DMS153 (cell line): ENCODE measurements at places on chromosomes 1 and 21.
A peak's percentile ranks its signal among the peaks of the same experiment; 100 is the strongest.

GRCh38 chr1:205972491-205973168, 29.4 kb upstream of the SLC26A9 start:
- DNase-seq = no peak

DNA sequence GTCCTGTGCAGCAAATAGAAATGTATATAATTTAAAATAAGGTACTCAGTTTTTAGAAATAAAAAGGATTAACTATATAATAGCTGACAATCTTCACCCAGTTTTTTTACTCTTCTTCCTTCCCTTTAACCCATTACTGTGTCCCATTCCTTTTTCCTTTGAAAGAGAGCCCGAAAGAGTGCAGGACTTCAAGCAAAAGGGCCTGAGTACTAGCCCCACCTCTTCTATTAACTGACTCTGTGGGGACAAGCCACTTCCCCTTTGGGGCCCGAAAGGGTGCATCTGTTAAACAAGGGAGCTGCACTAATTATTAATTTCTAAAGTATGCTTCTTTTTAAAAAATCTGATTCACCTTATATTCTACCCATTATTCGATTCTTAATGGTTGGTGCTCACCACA, 3.3 kb downstream of the USP24 start:
- no peak for DNase-seq

- no peak for DNase-seq
These were observed 10.7 kb downstream of the NEK7 start for GRCh38 chr1:198167436-198167934.

DNA sequence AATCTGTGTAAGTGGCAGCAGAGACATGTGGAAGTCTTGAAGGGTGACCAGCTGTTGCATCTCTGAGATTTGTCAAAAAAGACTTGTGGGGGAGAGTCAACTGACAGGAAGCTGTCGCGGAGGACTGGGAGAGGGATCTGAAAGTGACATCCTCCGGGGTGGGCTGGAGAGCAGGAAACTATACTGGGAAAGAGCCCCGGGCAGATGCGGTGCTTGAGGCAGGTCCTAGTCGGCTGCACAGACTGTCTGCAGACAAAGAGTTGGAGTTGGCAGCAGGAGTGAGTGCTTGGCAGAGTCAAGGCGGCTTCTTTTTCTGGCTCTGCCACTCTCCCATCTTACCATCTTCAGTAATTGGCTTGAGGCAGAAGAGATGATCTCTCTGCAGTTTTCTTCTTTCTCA, 294.0 kb upstream of the C1orf87 start:
- DNase-seq = no peak

- no peak for DNase-seq
These were observed 102.3 kb upstream of the CD34 start for GRCh38 chr1:208013210-208013609.

DNA sequence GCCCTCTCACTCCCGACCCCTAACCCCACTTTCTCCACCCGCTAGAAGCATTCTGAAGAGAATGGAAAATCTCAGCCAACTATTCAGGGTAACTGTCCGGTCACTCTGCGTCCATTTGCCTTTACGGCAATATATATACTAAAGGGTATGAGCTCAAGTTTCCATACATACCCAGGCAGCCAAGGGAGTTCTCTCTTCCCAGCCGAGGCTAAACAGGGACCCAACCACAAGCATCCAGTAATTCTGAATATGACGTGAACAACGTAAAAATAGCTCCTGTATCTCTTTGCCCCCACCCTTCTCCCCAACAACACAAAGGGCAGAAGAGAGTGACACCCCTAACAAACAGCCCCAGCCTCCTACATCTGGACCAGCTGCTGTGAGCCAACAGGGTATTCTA, 67.7 kb downstream of the SSBP3 start:
- DNase-seq = no peak

GRCh38 chr1:81409262-81409661, 391.5 kb upstream of the ADGRL2 start:
- no peak for DNase-seq

DNA sequence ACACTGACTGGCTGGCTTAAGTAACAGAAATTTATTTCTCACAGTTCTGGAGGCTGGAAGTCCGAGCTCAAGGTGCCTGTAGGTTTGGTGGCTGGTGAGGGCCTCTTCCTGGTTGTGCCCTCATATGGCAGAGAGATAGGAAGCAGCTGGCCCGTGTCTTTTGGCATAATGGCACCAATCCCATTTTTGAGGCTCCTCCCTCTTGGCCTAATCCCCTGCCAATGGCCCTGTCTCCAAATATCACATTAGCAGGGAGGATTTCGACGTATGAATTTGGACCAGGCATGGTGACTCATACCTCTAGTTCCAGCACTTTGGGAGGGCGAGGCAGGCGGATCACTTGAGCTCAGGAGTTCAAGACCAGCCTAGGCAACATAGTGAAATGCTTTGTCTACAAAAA, 37.4 kb downstream of the AGPAT3 start:
- DNase-seq = no peak

- DNase-seq = no peak
These were observed 4.8 kb upstream of the MDM4 start for GRCh38 chr1:204511366-204511765.

DNA sequence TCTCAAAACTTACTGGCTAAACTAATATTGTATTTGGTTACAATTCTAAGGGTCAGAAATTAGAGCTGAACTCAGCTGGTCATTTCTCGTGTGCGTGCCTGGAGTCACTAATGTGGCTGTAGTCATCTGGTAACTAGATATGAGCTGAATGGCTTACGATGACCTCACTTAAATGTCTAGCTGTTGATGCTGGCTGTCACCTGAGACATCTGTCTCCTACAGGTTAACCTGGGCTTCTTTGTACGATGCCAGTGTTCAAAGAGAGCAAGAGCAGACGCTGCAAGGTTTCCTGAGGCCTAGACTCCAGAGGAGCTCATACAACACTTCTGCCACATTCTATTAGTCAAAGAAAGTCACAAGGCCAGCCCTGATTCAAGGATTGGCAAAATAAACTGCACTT, 17.1 kb upstream of the ALG6 start:
- no peak for DNase-seq

DNA sequence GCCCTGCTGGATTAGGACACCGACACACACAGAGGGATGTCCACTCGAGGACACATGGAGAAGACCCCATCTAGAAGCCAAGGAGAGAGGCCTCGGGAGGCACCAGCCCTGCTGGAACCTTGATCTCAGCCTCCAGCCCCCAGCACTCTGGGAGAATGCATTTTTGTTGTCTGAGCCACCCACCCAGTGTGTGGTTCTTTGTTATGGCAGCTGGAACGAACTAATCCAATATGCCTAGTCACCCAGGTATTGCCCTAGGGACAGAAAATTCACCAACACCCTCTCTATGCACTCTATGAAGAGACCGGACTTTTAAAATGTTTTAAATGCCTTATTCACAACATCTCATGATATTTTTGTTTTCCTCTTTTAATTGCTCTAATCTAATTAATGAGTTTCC, 117.4 kb downstream of the CRYAA start:
- no peak for DNase-seq

DNA sequence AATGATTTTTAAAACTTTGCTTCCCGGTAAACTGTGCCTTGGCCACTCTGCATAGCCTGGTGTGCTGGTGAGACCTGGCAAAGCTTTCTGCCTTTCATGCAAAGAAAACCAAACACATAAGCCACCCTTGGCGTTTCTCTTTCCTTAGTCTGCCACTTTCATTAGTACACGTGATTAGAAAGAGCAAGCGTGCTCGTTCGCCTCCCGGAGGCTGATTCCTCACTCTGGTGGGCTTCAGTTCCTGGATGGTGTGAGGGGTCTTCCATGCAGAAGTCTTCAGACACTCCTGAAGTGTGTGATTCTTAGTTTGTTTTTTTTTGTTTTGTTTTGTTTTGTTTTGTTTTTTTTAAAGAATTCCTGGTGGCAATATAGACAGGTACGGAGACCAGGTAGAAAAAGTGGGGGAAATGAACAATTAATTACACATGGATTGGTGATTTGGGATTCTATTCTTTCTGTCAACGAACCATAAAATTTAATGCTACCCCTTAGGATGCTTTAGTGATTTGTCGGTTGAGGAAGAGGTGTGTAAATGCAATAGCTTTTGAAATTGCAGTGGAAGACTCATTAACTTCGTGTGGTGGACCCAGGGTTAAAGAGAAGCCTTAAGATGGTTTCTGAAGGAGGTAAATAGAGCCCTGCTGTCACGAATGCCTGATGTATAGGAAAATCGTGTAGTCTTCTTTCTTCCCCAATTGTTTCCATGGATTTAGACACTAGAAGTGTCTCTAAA, 2.1 kb downstream of the GALNT2 start:
- DNase-seq = peak; percentile 27

DNA sequence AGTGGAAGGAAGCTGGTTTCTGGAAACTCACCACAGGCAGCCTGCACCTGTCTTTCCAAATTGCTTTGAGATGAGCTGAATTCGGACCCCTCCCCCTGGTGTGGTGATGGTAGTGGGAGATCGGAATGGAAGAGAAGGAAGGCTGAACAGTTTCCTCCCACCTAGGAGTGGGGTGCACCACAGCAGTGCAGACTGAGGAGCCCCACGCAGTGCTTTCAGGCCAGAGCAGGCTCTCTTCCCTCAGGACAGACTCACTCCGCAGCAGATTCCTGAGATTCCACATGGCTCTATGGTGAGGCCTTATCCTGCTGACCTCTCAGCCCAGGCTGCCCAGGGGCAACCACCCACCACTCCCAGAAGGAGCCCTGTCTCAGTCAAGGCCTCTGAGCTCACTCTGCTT, 80.9 kb downstream of the ATP1A1 start:
- DNase-seq = no peak

DNA sequence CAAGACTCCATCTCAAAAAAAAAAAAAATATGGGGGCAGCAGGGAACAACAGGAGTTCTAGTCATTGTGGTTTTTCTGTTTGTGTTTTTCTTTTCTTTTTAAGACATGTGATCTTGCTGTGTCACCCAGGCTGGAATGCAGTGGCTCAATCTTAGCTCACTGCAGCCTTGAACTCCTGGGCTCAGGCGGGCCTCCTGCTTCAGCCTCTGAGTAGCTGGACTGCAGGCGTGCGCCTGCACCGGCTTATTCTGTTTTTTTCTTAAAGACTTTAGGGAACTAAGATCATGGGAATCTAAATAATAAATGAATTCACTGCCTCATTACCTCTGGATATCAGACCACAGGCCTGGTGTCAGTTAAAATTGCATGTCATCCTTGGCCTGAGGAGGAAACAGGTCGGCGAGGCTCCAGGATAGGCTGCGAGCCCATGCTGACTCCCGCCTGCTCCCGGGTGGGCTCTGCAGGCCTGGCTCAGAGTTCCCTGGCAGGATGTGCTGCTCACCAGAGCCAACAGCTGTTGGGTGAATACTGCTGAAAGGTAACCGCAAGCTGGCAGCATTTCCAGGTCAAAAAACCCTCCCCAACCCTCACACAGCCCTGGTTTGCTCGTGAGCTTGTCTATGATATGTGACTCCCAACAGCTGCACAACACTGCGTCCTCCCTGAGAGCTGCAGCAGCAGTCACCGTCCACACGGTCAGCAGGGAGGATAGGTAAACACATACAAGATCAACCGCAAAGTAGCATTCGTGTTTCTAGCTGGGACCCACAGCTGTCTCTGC, 58.1 kb downstream of the SCCPDH start:
- DNase-seq = no peak

- DNase-seq = no peak
These were observed 3.3 kb upstream of the TMEM240 start for GRCh38 chr1:1543706-1544099.

DNA sequence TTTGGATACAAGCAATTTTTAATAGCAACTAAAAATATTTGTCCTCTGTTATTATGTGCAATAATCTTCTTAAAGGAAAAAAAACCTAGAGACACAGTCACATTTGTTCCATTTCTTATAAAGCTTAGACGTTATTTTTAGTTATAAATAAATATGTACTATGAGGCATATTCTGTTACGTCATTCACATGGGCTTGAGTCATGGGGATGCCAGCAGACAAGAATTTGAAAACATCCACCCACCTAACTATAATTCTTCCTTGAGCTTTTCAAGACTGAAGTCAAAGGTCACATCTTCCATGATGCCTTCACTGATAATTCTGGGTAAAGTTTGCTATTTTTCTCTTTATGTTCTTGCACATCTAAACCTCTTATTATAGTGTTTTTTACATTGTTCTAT, 268.8 kb downstream of the KCTD3 start:
- no peak for DNase-seq

DNA sequence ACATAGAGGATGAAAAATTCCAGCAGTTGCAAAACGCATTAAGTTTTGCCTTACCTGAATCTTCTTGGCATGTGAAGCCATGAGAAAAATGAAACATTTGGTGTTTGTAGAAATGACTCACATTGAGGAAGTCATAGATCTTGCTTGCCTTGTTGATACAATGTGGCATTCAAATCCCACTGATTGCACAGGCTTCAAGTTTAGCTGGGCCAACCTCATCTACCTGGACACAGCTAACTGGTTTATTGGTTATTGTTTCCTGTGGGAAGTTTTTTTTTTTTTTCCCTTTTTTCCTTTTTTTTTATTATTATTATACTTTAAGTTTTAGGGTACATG, 168.9 kb upstream of the C21orf91 start:
- DNase-seq = no peak

GRCh38 chr1:186782791-186783190, 46.0 kb upstream of the PLA2G4A start:
- DNase-seq = no peak

- no peak for DNase-seq
These were observed 37.7 kb downstream of the LHX9 start for GRCh38 chr1:197954718-197955418.

DNA sequence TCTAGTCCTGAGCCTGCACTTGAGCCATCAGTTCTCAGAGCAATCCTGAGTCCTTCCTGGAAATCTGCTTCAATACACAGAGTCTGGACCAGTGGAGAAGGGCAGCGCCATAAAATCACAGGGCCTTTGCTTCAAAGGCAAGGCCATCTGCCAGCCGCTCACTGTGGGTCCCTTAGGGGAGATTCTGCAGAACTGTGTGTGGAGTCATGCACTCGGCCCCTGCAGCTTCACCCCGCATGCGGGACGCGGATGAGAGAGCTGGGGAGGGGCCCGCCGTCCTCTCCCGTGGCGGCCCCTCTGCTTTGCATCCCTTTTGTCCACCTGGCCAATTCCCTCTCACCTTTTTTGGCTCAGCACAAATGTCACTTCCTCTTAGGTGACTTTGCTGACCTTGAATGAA, 311.2 kb upstream of the VAMP3 start:
- DNase-seq = no peak

GRCh38 chr1:116379674-116380498, 6.8 kb downstream of the ATP1A1 start:
- DNase-seq = no peak

DNA sequence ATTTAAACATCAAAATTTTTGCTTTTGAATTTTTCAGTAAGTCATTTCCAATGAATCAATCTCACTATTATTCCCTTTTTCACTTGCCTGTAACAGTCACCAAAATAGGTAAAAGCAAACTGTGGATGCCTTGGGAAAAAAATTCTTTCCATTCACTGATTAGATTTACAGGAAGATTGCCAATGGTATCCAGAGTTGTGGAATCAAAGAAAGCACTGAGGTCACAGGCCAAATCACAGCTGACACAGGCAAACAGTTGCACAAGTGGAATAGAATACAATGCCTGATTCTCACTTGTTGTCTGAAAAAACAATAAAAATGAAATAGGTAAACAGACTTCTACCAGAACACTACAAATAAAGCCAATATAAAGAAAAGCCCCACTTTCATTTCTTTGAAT, 48.4 kb downstream of the LTN1 start:
- no peak for DNase-seq

- no peak for DNase-seq
These were observed 940.6 kb downstream of the TTLL7 start for GRCh38 chr1:83058327-83058726.

GRCh38 chr1:115142616-115143015, 53.3 kb upstream of the TSPAN2 start:
- DNase-seq = no peak

GRCh38 chr1:162726555-162726954, 63.9 kb upstream of the HSD17B7 start:
- DNase-seq = no peak

GRCh38 chr1:234525099-234525799, 46.3 kb upstream of the TARBP1 start:
- DNase-seq = no peak
